ENCODE measurements at places on chromosomes 2 and 18. TPM values are rescaled to one million over a fixed set of nuclear protein-coding genes. Genes with fewer than 3 reads are reported as not detected.

Gene DPP4
- total RNA-seq: 1.2 TPM

Gene SCN1A
- 69.5 TPM for total RNA-seq

DNA sequence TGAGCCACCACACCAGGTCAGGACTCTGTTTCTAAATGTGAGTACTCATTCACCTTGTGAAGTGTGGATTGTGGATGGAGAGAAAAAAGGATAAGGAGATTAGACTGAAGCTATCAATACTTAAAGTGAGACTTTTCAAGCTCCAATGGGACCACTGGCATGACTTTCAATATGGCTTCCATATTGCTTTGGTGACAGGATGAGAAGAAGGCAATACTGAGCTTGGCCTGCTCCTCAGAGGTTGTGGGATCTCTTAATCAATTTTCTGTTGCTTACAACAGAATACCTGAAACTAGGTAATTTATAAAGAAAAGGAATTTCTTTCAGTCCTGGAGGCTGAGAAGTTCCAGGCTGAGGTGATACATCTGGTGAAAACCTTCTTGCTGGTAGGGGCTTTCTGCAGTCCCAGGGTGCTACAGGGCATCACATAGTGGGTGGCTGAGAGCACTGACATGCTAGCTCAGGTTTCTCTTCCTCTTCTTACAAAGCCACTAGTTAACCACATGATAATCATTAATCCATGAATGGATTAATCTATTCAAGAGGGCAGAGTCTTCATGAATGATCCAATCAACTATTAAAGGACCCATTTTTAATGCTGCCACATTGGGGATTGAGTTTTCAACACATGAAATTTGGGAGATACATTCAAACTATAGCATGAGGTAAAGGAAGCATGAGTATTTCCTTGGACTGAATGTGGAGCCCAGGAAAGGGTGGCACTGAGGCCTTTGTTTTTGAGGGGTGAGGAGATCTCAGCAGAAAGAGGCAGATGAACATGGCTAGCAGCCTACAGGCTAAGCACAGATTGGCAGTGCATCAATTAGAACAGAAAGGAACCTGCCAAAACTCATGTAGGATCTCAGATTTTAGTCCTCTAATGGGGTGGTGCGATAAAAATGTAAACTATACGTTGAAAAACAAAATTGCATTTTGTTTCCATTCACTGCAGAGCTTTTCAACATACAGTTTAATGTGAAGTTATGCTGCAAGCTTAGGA lies 274.5 kb downstream of the PIK3C3 start:
- peak; percentile 26 for DNase-seq

DNA sequence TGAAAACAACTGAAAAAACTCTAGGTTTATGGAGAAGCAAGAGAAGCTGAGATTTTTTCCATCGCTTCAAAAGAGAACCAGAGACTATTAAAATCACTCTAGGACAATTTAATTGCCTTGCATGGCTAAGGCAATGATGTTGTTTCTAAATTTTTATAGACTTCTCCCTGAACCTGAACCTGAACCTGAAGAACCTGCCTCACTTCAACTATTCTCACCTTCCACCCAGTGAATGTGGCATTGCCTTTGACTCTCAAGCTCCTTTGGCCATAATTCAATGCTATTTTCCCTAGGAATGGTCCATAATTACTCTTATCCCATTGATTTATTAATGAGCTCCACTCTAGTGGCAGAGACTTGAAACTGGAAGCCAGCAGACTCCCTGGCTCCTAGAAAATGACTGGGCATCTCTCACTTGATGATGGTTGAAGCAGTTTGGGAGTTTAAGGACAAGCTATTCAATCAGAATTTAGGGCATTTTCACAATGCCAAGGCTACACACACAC lies 303.8 kb upstream of the UBE2E3 start:
- DNase-seq: no peak

- no peak for DNase-seq
Observed at GRCh38 chr2:51027968-51028367, 4.0 kb downstream of the NRXN1 start.

GRCh38 chr2:47437287-47437686 lies 34.3 kb downstream of the MSH2 start:
- DNase-seq: peak; percentile 69

GRCh38 chr18:59988098-59988706 lies 88.4 kb downstream of the PMAIP1 start:
- peak; percentile 10 for DNase-seq

DNA sequence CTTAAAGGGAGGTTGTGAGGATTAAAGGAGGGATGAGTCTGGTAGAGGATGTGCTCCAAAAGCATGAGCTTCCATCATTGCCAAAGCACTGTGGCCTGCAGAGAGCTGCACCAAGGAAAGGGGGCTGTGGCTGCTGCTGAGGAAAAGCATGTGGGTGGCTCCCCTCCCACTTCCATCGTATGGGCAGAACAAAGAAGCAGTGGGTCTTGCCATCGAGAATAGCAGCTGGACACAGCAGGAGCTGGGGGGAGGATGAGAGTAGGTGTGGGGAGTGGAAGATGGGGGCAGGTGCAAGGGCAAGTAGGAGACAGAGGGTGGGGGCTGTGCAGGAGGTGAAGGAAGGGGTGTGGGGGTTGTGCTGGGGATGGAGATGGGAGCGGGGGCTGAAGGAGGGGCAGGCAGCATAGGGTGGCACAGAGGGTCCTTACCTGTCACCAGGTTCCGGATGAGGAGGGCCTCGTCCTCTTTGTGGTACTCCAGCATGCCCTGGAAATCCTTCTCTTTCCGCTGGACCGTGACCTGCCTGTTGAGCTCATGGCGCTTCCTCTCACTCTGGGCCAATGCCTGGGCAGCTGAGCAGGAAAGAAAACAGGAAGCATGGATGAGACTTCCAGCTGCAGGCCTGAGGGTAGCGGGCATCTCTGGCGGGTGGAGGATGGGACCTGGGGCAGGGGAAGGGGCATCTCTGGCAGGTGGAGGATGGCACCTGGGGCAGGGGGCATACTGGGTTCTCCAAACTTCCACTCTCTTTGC lies 33.6 kb upstream of the ACAA2 start:
- DNase-seq: no peak

GRCh38 chr2:234981197-234982095 lies 29.6 kb downstream of the SH3BP4 start:
- DNase-seq: no peak
